Stimulated activated CD8-positive, alpha-beta memory T cell treated with anti-CD3 and anti-CD28 coated beads, Interleukin-4, amount 100 ng/mL, for 1 hour (primary cell): ENCODE measurements at places on chromosomes 12 and 14.

- no peak for DNase-seq
These were observed 1.4 kb downstream of the CALCOCO1 start for GRCh38 chr12:53725824-53726223.

GRCh38 chr14:53955229-53955556 is 1.4 kb downstream of the BMP4 start:
- DNase-seq: no peak

GRCh38 chr12:66617991-66618390 is 60.9 kb downstream of the GRIP1 start:
- no peak for DNase-seq

GRCh38 chr12:7961395-7962178 is 25.6 kb upstream of the SLC2A3 start:
- no peak for DNase-seq

DNA sequence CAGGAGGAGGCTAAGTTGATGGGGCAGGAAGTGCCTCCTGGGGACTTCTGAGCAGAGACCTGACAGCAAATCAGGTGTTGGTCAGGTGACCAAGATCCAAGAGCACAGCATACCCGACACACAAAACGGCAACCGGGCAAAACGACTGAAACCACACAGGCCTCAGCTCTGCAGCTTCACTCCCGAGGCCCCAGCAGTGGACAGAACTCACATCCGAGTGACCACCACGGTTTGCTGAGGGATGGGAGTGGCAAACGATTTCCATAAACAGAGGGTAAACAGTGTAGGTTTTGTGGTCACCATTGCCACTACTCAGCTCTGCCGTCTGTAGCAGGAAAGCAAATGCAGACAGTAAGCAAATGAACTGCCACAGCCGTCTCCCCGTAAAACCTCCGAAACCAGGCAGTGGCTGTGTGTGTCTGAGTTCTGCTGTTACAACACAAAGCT is 14.4 kb downstream of the CHFR start:
- no peak for DNase-seq

GRCh38 chr12:89862511-89863445 is 154.1 kb upstream of the ATP2B1 start:
- no peak for DNase-seq

GRCh38 chr12:52713960-52714886 is 10.9 kb upstream of the KRT77 start:
- no peak for DNase-seq

GRCh38 chr12:553216-554000 is 93.7 kb downstream of the B4GALNT3 start:
- DNase-seq: no peak

- no peak for DNase-seq
These were observed 24.4 kb downstream of the ANKS1B start for GRCh38 chr12:99960311-99960710.

GRCh38 chr14:89617481-89618329 is 200.7 kb upstream of the FOXN3 start:
- DNase-seq: no peak
